ENCODE measurements at places on chromosomes 6 and 20. TPM values are rescaled to one million over a fixed set of nuclear protein-coding genes. Genes with fewer than 3 reads are reported as not detected.

The TAF11 gene
- total RNA-seq, result 37.2 TPM

The COL9A1 gene
- total RNA-seq, result not detected

The PDYN gene
- total RNA-seq, result not detected

The GTSF1L gene
- total RNA-seq, result 0.39 TPM

The MCHR2 gene
- not detected for total RNA-seq

The RAB23 gene
- 3.8 TPM for total RNA-seq

The ADGRB3 gene
- not detected for total RNA-seq

The SNAP91 gene
- not detected for total RNA-seq

The TRERF1 gene
- 47.9 TPM for total RNA-seq

The BNIP5 gene
- not detected for total RNA-seq

The PTPRT gene
- not detected for total RNA-seq

The GRM1 gene
- total RNA-seq, result not detected

The SCAND1 gene
- total RNA-seq, result 41.2 TPM

The COL11A2 gene
- 0.61 TPM for total RNA-seq

The PPP1R14C gene
- total RNA-seq, result not detected

The DPM1 gene
- total RNA-seq, result 54.6 TPM

The SLC17A9 gene
- 7.6 TPM for total RNA-seq

The STX11 gene
- total RNA-seq, result 24.7 TPM

The CCDC170 gene
- total RNA-seq, result 0.15 TPM

The LY86 gene
- 1.1 TPM for total RNA-seq

The EDN1 gene
- 0.36 TPM for total RNA-seq

The MLN gene
- not detected for total RNA-seq
